Fibroblast of lung (primary cell): ENCODE measurements at places on chromosomes 5 and 9. TPM values are rescaled to one million over a fixed set of nuclear protein-coding genes. Genes with fewer than 3 reads are reported as not detected.

The PKD2L2 gene
- total RNA-seq, result 0.26 TPM in 1 of 2 replicates, not detected in the other

The CDH6 gene
- total RNA-seq, result 9.8 and 10.4 TPM in 2 replicates

- H3K4me3 ChIP-seq, result no peak overlapping the region
- no peak overlapping the region for H3K27ac ChIP-seq
- H3K27me3 ChIP-seq, result no peaks in the 10 kb centered on the region
- no peak for DNase-seq
Measured at GRCh38 chr9:69009708-69010107, 4.2 kb downstream of the PRKACG start.

The PTGS1 gene
- total RNA-seq, result 8.0 and 13.4 TPM in 2 replicates

- H3K4me3 ChIP-seq, result no peak overlapping the region
- DNase-seq, result no peak
- H3K4me1 ChIP-seq, result peaks cover 2% of the 10 kb centered on the region
- H3K36me3 ChIP-seq, result no peaks in the 10 kb centered on the region
Measured at GRCh38 chr9:107935931-107936330, 446.4 kb upstream of the KLF4 start.

DNA sequence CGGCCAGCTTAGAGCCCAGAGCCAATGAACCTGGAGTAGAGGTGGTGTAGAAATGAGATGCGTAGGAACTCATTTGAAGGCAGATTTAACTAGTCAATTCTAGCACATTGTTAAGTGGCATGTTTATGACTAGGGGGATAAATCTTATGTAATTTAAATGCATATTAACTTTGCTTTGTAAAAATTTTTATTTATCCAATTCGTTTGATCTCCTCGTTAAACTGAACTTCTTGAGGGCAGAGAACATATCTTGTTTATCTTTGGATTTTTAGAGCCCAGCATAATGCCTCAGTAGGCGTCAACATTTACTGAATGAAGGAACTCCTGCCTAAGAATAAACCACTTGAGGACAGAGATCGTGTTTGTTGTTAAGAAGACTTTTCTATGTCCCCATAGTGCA, 41.1 kb upstream of the ACOT12 start:
- no peak overlapping the region for H3K27ac ChIP-seq
- no peaks in the 10 kb centered on the region for H3K4me1 ChIP-seq
- DNase-seq, result no peak
- no peaks in the 10 kb centered on the region for H3K36me3 ChIP-seq
- H3K4me3 ChIP-seq, result no peak overlapping the region
- no peaks in the 10 kb centered on the region for H3K27me3 ChIP-seq

The CD74 gene
- total RNA-seq, result 3.9 and 5.9 TPM in 2 replicates

GRCh38 chr9:38153910-38154291, 84.9 kb upstream of the SHB start:
- H3K27ac ChIP-seq, result no peak overlapping the region
- no peaks in the 10 kb centered on the region for H3K36me3 ChIP-seq
- no peaks in the 10 kb centered on the region for H3K4me1 ChIP-seq
- H3K27me3 ChIP-seq, result peaks cover 11% of the 10 kb centered on the region
- no peak for DNase-seq
